ENCODE measurements at places on chromosomes 3 and 15.

- no peak for DNase-seq
Observed at GRCh38 chr3:56823421-56823926, 21.7 kb upstream of the ARHGEF3 start.

DNA sequence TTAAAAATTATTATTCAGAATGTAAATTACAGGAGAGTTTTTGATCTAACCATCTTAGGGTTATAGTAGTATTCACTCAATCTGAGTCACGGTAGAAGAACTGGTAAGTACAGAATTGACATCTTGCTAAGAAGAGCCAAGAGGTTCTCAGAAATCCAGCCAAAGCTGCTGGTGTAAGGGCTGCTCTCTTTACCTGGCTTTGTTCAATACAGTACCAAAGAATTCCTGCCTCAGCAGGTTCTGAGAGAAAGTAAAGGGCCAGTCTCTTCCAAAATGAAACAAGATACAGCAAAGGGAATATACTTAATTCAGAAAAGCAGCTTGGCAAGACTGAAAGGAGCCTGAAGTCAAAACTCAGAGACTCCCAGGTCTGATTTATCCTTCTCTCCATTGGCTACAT is 193.1 kb downstream of the TNIK start:
- no peak for DNase-seq

DNA sequence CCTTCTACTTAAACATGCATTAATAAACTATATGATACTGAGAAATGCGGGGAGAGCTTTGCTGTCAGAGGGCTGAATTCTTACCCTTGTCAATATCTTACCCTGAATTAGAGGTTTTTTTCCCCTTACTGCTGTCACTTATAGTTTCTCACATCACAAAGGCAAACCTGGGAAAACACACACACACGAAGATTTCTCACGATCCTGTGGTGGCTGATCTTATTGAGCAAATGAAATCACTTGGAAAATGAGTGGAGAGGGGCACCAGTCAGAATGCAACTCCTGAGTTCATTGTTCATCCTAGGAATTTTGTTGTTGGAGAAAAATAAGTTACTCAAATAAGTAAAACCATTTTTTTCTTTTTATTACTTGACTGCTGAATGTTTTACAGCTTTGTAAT is 673.6 kb downstream of the EDEM1 start:
- DNase-seq: no peak

DNA sequence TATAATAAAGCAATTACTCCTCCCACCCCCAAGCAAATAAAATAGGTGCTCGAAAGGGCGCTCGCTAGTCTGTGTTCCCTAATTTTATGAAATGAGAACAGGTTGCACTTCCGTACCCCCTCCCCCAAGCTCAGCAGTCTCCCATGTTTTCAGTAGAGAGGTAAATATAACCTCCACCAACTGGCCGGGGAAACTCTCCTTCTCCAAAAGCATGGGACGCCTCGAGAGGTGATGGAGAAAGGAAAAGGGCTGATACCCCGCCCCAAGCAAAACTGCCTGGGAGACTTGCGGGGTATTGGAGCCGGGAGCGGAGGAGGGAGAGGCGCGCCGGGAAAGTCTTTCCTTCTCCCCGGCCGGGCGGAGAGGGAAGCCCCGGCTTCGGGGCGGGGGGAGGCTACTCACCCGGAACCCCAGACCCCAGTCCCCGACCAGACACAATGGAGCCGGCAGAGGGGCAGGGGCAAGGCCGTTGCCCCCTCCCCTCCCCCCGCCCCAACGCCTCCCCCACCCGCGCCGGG is 605 bp downstream of the DCUN1D1 start:
- DNase-seq: peak; percentile 45

- DNase-seq: no peak
Observed at GRCh38 chr15:66925721-66926120, 139.7 kb upstream of the SMAD3 start.

GRCh38 chr3:148903022-148903442 is 37.9 kb downstream of the CPA3 start:
- DNase-seq: peak; percentile 17

DNA sequence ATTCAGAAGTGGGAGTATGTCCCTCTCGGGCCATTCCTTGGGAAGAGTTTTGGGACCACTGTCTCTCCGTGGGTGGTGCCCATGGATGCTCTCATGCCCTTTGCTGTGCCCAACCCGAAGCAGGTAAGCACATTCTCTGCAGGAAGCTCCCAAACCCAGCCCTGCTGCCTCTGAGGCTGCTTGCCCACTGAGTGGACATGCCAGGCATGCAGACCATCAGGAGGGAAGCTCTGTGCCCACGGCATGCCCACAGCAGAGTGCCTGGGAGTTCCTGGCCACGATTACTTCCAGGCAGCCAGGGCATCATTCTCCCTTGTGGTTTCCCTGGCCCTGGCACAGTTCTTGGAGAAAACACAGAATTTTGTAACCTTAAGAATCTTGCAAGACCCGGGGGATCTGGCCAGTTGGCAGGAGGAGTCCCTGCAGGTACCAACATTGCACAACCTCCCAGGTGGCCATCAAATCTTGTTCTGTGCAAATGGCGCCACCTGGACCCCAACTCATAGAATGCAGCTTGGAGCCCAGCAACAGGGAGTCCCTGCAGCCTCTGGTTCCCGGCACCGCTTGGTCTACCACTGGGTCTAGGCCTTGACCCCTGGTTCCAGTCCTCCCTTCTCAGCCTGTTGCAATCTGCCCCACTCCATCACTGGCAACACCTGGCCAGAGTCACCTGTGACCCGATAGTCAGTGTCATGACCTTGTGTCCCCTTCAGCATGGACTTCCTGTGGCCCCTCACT is 20.4 kb downstream of the FAH start:
- peak; percentile 63 for DNase-seq

GRCh38 chr3:14406766-14407165 is 4.4 kb downstream of the SLC6A6 start:
- DNase-seq: no peak

GRCh38 chr3:158773166-158773565 is 28.7 kb upstream of the MFSD1 start:
- DNase-seq: no peak

DNA sequence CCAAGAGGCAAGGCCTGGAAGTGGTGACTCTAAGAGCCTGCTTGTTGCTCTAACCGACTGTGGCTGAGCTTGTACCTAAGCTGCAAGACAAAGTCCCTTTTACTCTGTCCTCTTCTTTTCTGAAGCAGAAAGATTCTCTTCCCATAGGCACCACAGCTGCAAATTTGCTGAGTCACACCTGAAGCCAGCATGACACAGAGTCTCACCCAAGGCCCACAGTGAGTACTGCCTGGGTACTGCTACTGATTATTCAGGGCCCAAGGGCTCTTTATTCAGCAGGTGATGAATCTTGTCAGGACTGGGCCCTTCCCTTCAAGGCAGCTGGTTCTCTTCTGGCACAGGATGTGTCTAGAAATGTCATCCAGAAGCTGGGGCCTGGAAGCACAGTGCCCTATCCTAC is 18.9 kb upstream of the TIGIT start:
- no peak for DNase-seq

- no peak for DNase-seq
Observed at GRCh38 chr3:95655363-95655986, 1158.9 kb upstream of the EPHA6 start.

DNA sequence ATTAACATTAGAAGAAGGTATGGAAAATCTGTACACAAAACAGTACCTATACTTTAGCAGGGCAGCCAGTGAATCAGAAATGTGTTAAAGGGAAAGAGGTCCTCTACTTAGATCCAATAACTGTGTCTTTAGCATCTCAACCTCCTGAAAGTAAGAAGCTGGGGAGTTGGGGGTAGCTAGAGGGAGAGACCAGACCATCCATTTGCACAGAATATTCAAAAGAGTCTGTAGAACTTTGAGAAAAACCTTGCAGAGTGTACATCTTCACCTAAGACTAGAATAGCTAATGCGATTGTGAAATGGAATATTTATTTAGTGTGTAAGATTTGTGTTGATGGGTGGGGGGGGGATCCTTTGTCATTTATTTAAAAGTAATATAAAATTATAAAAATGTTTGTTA is 124.8 kb downstream of the RBPMS2 start:
- no peak for DNase-seq
